Keratinocyte (primary cell): ENCODE measurements at places on chromosomes 16 and 17. TPM values are rescaled to one million over a fixed set of nuclear protein-coding genes. Genes with fewer than 3 reads are reported as not detected.

GRCh38 chr16:1163567-1164055, 10.7 kb downstream of the CACNA1H start:
- no peak for DNase-seq

- no peak for DNase-seq
Observed at GRCh38 chr17:44608727-44609435, 47.4 kb upstream of the MEIOC start.

GRCh38 chr16:79154086-79154485, 446.5 kb downstream of the MAF start:
- no peak for DNase-seq

GRCh38 chr17:31529841-31530251, 138.4 kb downstream of the RAB11FIP4 start:
- no peak for DNase-seq

GRCh38 chr17:61420745-61421398, 21.2 kb downstream of the TBX2 start:
- no peak for DNase-seq

KCNH6 gene
- not detected in 3 replicates for polyA plus RNA-seq

DNA sequence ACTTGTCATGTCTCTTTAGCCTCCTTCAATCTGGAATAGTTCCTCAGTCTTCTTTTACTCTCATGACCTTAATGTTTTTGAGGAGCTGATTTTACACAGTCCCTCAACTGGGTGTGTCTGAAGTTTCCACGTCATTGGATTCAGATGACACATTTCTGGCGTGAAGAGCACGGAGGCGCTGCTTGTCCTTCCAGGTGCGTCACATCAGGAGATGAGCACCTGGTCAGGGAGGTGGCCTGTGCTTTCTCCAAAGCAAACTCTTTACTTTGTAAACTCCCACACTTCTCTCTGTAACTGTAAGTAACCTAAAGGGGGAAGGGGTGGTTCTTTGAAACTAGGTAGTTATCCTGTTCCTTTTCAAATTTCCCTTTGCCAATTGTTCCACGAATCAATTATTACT, 52.5 kb upstream of the MNT start:
- no peak for DNase-seq

- no peak for DNase-seq
Observed at GRCh38 chr16:54873071-54873470, 57.6 kb upstream of the IRX5 start.

DNA sequence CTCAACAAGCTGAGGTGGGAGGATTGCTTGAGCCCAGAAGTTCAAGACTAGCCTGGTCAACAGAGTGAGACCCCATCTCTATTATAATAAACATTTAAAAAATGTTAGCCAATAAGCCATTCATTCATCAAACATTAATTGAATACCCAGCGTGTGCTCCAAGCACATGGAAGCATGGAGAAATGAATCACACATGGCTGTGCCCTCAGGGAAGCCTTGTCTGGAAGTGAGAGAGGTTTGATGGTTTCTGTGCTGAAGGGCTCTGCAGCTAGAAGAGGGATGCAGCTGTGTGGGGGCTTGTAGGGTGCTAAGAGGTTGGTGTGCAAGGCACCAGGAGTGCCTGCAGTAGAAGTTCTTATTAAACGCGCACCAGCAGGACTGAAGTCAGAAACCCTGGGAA, 11.2 kb downstream of the CYB5D2 start:
- DNase-seq: no peak
